Peyer's patch (tissue), 4 donors: ENCODE measurements at places on chromosomes 7 and 10. TPM values are rescaled to one million over a fixed set of nuclear protein-coding genes. Genes with fewer than 3 reads are reported as not detected.

- no peak overlapping the region for H3K4me3 ChIP-seq
- H3K27me3 ChIP-seq = no peaks in the 10 kb centered on the region
Measured at GRCh38 chr10:106000721-106001120, 1163.8 kb downstream of the SORCS1 start.

Gene HOXA4
- total RNA-seq = 11.5 TPM

GRCh38 chr7:25117226-25118047 is 7.6 kb downstream of the CYCS start:
- no peaks in the 10 kb centered on the region for H3K27me3 ChIP-seq
- peak; percentile 72 for DNase-seq
- H3K36me3 ChIP-seq = no peaks in the 10 kb centered on the region
- H3K27ac ChIP-seq = peak overlapping the region; percentile 44

DNA sequence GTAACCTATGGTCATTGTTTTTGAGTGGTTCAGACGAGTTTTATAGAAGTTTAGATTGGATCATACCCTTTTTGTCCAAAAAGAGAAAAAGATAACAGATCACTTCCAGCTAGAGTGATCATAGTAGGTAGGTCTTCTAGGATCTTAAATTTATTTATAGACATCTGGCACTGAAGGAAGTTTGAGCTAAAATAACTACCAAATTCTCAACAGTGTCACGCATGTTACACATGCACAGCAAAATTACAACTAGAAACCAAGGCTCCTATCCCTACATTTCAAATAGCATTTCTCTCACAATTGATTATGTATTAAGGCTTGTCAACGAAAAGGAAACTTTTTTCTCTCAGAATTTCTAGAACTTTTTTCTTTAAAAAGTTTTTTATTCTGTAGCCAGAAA is 2.3 kb downstream of the CALU start:
- no peak overlapping the region for H3K27ac ChIP-seq
- H3K36me3 ChIP-seq = no peaks in the 10 kb centered on the region
- no peak for DNase-seq
- H3K27me3 ChIP-seq = no peaks in the 10 kb centered on the region
- no peaks in the 10 kb centered on the region for H3K4me1 ChIP-seq

GRCh38 chr10:98619446-98619845 is 172.7 kb upstream of the HPS1 start:
- no peak overlapping the region for H3K4me3 ChIP-seq
- H3K4me1 ChIP-seq = peaks cover 4% of the 10 kb centered on the region
- H3K27me3 ChIP-seq = no peaks in the 10 kb centered on the region
- no peak for DNase-seq
- H3K27ac ChIP-seq = no peak overlapping the region
- no peaks in the 10 kb centered on the region for H3K36me3 ChIP-seq

Gene NACAD
- total RNA-seq = 1.5 TPM

Gene HELLS
- total RNA-seq = 38.4 TPM

DNA sequence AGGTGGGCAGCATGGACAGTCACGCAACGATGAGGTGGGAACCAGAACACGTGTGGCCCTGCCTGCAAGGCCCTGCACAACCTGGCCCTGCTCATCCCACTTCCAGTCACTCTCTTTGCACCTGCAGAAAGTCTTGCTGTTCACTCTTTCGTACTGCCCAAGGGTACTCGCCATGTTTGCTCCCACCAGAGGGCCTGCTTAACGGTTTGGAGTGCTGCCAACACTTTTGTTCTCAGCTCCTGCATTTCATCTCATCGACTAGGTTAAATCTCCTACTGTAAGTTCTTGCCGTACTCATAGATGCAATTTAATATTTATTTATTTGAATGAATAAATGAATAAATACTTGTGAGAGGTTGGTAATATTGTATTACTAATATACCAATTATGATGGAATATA is 315.3 kb downstream of the SDK1 start:
- H3K27ac ChIP-seq = no peak overlapping the region
- H3K4me3 ChIP-seq = no peak overlapping the region
- DNase-seq = no peak
- no peaks in the 10 kb centered on the region for H3K4me1 ChIP-seq
- H3K36me3 ChIP-seq = no peaks in the 10 kb centered on the region

DNA sequence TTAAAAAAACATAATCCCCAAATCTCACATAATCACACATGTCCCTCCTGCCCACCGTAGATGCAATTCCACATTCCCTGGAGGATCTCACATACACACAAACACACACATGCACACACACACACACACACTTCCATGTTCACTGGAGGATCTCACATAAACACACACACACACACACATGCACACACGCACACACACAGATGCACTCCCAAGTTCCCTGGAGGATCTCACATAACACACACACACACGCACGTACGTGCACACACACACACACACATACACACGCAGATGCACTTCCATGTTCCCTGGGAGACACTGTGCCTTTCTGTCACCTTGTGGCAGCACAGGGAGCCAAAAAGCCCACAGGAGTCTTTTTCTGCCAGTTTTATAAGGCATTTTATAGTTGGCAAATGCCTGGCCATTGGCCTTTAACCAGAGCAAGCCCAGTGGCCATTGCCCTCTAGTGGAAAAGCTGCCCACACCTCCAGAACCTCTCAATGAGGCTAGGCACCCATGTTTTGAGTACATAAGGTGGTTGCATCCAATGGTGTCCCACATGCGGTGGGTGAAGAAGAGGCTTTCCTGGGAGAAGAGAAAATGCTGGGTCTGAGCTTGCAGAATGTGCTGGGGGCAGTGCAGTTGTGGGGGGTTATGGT is 115.4 kb upstream of the ACBD5 start:
- no peaks in the 10 kb centered on the region for H3K36me3 ChIP-seq
- no peak overlapping the region for H3K4me3 ChIP-seq
- H3K27me3 ChIP-seq = no peaks in the 10 kb centered on the region

Gene KEL
- total RNA-seq = not detected

Gene TAF5
- 3.6 TPM for total RNA-seq

GRCh38 chr7:151904270-151904669 is 27.4 kb upstream of the PRKAG2 start:
- no peak overlapping the region for H3K27ac ChIP-seq
- no peaks in the 10 kb centered on the region for H3K27me3 ChIP-seq
- no peak for DNase-seq
- no peaks in the 10 kb centered on the region for H3K36me3 ChIP-seq

- DNase-seq = no peak
- H3K36me3 ChIP-seq = no peaks in the 10 kb centered on the region
- no peak overlapping the region for H3K27ac ChIP-seq
- H3K4me3 ChIP-seq = no peak overlapping the region
- H3K4me1 ChIP-seq = no peaks in the 10 kb centered on the region
Measured at GRCh38 chr10:110698782-110699201, 54.7 kb downstream of the RBM20 start.

- H3K27me3 ChIP-seq = no peaks in the 10 kb centered on the region
- H3K4me1 ChIP-seq = no peaks in the 10 kb centered on the region
- no peak for DNase-seq
- H3K4me3 ChIP-seq = no peak overlapping the region
- no peaks in the 10 kb centered on the region for H3K36me3 ChIP-seq
Measured at GRCh38 chr10:36170142-36170719, 528.1 kb upstream of the FZD8 start.

DNA sequence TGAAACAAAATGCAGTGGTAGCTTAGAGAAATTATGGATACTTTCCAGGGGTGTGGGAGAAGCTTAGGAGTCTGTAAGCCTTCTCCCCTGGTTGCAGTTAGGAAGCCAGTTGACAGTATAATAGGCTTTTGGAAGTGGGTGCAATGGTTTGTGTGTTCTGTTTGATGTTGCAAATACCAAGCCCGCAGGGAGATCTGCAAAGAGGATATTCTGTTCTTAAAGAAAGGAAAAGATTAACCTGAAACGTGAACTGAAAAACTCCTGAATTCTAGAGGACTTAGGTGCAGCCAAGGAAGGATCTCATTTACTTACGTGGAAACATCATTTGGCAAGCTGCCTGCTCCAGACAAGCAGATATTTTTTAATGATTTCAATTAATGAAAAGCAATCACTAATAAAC is 496.6 kb downstream of the AUTS2 start:
- H3K27me3 ChIP-seq = no peaks in the 10 kb centered on the region
- no peaks in the 10 kb centered on the region for H3K4me1 ChIP-seq
- H3K4me3 ChIP-seq = no peak overlapping the region
- H3K27ac ChIP-seq = no peak overlapping the region
- DNase-seq = no peak
- H3K36me3 ChIP-seq = no peaks in the 10 kb centered on the region

DNA sequence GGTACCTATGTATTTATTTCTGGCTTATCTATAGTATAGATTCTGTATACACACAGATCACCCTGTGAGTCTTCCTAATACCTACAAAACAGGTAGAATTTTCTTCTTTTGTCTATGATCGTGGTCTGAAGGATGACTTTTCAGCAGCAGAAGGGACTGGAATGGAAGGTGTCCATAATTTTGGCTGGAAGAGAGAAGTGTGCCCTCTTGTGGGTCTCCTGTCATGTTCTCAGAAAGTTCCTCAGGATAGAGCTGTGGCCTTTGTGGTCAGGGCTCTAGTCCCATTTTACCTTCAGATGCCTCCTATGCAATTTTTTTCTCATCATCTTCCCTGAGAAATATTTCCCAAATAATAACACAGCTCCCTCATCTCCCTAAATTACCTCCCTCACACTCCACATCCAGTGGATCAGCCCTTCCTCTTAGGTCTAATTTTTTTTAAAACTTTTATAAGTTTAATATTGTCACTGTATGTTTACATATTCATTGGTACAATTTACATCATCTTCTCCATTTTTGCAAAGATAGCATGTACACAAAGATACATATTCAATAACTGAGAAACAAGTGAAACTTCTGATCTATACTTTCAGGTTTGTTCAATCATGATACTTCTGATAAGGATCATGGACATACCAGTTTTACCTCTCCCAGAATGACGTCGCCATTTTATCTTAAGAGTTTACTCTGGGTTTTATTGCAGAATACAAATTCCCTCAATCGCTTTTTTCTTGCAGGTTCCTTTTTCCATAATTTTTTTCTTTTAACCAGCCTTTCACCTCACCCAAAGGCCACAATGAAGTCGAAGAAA is 112.7 kb downstream of the REEP3 start:
- no peaks in the 10 kb centered on the region for H3K4me1 ChIP-seq
- H3K27ac ChIP-seq = no peak overlapping the region
- H3K27me3 ChIP-seq = no peaks in the 10 kb centered on the region
- no peak for DNase-seq

GRCh38 chr10:27644307-27644939 is 101.2 kb downstream of the MKX start:
- H3K4me3 ChIP-seq = no peak overlapping the region
- H3K36me3 ChIP-seq = no peaks in the 10 kb centered on the region
- H3K27me3 ChIP-seq = no peaks in the 10 kb centered on the region
- no peak overlapping the region for H3K27ac ChIP-seq
- no peaks in the 10 kb centered on the region for H3K4me1 ChIP-seq

Gene FKBP6
- total RNA-seq = not detected

Gene PON3
- 5.5 TPM for total RNA-seq

DNA sequence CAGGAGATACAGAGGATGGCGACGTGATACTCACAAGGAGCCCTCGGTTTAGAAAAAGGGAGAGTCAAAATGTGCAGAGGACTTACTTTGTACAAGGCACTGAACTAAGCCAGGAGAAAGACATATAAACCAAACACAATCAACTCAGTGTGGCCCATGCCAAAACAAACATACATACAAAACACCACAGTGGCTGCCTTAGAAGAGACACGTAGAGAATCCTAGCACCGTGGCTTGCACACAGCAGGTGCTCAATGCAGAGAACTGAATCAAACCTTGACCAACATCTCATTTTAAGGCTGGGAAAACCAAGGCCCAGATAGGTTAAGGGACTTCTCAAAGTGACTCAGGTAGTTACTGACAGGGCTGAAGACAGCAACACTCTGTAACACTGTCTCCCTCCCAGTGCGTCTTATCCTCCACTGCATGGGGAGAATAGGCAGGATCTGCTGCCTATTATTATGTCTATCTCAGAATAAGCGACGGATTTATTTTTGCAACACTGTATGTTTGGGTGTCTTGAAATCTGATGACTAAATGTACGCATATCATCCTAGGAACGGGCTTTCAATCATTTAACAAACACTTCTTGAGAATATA is 11.0 kb downstream of the SORBS1 start:
- no peaks in the 10 kb centered on the region for H3K27me3 ChIP-seq
- H3K36me3 ChIP-seq = no peaks in the 10 kb centered on the region
- no peak overlapping the region for H3K4me3 ChIP-seq

Gene C7orf57
- total RNA-seq = not detected

Gene TUBAL3
- 75.2 TPM for total RNA-seq
